ENCODE measurements at places on chromosomes 4 and X.

GRCh38 chrX:43969504-43970501 lies 3.4 kb downstream of the NDP start:
- DNase-seq, result no peak

DNA sequence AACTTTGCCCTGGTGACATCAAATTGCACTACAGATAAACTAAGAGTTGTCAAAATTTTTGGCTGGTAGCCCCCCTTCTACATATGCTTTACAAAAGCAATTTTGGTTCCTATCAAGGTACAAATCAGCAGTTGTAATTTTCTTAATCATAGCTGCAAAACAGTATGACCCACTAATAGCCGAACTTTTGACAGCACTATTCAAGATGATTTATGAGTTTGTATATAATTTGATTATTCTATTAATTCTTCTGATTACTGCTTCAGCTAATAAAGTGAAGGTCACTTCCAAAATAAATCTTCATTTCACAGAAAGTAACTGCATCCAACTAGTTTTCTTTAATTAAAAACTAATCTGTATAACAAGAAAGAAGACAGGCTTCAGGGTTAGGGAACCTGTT lies 119.6 kb downstream of the CHM start:
- DNase-seq, result no peak

DNA sequence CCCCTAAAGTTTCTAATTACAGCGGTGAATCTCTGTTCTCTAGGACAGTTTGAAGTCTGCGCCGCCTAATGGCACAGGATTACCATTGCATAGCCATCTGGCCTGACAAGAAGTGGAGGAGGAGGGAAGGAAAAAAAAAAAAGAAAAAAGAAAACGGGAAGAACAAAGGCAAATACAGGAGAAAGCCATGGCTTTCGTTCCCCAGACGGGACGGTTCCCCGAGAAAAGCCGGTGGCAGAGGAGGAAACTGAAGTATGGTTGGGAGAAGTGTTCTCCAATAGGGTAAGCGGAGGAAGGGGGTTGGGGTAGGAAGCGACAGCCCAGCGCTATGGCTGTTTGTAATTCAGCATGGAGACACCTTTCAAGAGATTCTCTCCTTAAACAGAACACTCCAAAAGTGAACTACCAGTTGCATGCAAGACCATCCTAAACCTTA lies 80.8 kb downstream of the HMGN5 start:
- DNase-seq, result peak; percentile 18

- no peak for DNase-seq
These were observed 28.5 kb upstream of the CRMP1 start for GRCh38 chr4:5921101-5921980.

- no peak for DNase-seq
These were observed 112.7 kb upstream of the DUSP21 start for GRCh38 chrX:44731160-44731559.

GRCh38 chr4:105057370-105058105 lies 89.1 kb upstream of the TET2 start:
- no peak for DNase-seq

GRCh38 chr4:141158219-141158618 lies 24.9 kb upstream of the RNF150 start:
- DNase-seq, result no peak

DNA sequence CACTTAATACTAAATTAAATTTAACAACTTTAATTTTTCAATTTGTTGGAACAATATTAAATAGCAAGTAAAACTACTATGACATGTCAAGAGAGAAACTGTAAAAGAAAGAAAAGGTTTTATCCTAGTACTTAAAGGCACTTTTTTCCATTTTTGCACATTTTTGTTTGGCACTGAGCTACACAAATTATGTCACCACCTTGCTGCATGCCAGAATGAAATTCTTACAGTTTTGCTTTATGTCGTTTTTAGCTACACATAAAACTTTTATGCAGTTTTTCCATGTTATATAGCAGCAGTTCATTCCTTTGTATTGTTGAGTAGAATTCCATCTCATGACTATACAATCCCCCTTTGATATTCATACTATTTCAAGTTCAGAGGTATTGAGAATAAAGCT lies 99.1 kb upstream of the RXFP1 start:
- no peak for DNase-seq

DNA sequence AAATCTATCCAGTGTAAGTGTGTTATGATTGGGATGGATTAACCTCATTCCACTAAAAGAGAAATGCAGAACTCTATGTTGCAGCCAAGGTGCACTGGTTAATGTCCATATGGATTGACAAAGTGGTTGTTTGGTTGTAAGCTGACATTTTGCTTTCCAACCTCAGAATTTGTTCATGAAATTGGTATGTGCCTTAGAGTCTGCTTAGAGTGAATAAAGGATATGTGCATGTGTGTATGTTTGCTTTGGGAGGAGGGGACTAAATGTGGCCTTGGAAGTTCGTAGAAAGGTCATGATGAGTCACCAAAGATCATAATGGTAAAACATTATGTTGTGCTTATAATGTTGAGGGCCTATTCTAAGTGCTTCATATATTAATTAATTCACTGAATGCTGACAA lies 44.1 kb upstream of the MBNL3 start:
- no peak for DNase-seq

DNA sequence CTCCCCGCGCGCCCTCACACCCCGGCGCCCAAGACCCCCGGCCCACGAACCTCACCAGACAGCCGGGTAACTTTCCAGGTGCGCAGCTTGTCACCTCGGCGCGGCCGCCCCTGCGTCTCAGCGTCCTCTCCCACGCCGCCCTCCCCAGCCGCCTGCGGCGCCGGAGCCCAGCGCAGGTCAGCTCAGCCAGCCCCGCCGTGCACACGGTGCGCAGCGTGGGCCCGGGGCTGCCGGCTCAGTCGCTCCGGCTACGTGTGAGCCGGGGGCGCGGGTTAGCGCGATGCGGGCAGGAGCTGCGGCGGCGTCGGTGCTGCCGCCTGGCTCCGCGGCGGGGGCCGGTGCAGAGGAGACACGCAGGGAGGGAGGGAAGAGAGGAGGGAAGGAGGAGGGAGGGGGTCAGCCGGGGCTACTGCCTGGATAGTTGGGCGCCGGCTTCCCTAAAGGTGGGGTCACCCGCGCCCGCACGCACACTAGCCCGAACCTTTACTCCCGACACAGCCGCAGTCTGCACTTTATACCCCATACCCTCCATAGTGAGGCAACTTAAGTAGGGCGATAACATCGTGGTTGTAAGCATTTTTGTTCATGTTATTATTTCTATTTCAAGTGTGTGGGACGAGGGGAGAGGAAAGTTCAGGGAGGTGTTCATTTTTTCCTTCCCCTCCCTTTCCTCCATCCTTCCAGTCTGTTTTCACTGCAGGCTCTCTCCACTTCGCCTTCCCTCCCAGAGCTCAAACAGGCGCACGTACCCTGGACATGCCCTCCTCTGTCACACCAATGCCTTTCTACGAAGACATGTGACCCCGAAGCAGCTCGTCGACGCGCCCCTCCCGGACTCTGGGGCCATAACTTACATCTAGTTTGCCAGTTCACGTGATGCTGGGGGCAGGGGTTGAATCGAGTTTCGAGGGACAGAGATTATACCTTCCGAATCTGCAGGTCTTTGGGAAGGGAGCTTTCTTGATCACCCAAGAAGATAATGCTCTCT lies at the start of gene PRKG2:
Gene PRKG2, minus strand, starts transcription at position 342 of the 988 bp plus-strand sequence. CDS start 10,175 bp downstream, outside the sequence.
- DNase-seq, result no peak

DNA sequence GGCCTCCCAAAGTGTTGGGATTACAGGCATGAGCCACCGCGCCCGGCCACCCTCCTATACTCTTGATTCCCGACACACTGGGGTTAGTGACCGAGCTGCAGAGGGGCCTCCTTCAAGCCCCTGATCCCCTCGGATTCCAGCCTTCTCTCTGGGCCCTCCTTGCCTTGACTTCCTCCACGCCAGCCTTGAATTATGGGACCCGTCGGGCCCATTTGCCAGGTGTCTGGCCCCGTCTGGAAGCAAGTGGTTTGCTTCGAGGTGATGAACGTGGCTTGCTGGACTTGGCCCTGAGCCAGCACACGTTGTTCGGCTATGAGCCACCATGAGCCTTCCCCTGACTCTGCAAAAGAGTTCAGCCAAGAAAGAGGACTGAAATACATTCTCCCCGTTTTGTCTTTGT lies 37.4 kb upstream of the GRPEL1 start:
- no peak for DNase-seq

DNA sequence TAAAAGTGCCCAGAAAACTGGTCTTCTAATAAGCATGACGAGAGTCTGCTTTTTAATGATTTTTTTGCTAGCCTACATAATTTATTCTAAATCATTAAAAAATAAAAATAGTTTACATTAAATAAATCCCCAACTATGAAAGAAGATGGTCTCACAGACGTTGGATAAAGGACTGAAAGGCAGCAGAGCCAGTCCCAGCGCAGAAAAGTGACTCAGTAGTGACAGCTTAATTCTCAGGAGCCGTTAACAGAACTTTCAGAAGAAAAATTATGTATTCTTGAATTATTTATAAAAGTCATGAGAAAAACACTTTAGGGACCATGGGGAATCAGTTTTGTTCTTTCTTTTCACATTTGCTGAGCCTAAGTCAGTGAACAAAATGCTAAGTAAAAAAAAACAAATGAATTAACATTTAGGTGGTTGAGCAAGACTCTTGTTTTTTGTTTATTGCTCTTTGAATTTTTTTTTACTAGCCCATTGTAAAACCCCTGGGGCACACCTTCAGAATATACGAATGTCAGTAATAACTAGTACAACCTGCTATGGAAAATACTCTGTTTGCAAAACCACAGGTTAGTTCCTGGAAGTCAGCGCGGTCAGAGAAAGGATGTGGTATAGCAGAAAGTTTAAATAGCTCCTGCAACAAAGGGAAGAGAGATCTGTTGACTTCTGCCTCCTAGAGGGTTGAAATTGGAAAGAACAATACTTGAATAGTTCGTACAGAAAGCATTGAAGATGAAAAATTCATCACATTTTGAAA lies 50.4 kb upstream of the CCDC160 start:
- DNase-seq, result peak; percentile 52

- no peak for DNase-seq
These were observed 42.7 kb upstream of the MGST2 start for GRCh38 chr4:139622901-139623381.

GRCh38 chr4:108683479-108683878 lies 33.1 kb downstream of the OSTC start:
- DNase-seq, result no peak

- DNase-seq, result no peak
These were observed 568.3 kb downstream of the ANKRD50 start for GRCh38 chr4:124144238-124144654.

DNA sequence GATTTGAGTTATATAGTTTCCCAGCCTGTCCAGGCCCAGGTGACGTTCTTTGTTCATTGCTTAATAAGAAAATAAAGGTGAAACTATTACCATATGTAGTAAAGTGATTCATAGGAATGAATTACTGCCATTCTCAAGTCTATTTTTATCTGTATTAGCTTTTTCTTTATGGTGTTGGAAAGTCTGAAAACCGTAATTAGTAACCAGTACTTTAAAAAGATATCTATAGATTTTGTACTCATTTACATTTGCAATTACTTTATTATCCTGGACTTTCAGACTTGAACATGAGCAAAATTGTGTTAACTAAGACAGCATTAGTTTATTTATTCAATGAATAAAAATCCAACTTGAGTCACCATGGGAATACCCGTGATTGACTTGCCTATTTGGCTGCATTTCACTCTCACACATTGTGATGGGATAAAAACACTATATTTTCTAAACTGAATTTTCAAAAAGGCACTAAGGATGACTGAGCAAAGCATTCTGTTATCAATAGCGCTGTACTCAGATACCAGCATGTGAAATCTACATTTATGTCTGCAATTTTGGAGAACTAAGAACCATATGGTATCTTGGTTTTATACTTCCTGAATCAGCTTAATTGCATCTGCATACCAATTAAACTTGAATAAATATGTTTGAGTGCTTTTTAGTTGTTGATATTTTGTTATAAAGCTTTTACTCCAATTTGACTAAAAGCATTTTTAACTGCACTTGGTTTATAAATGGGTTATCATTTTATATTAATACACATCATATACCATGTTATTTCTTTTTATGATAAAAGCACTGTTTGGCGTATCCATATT lies 154.6 kb downstream of the CCSER1 start:
- no peak for DNase-seq

DNA sequence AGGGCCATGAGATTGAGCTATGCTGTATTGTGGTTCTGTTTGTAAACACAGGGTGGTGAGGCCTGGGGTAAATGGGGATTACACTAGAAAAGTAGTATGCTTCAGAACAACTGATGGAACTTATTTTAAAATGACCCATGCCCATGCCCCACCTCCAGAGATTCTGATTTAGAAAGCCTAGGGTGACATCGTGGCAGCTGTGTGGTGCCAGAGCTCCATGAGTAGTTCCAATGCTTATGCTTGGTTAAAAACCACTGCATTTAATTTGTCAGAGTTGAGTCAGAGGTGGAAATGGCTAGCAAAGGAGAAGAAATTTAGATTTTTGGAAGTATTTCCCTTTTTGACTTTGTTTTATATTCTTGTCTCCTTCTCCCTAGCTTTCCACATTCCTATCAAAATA lies 63.4 kb upstream of the PDE5A start:
- no peak for DNase-seq

- DNase-seq, result no peak
These were observed 88.5 kb downstream of the FRAS1 start for GRCh38 chr4:78145622-78146021.

GRCh38 chr4:4461850-4462249 lies 74.9 kb downstream of the NSG1 start:
- peak; percentile 32 for DNase-seq

- no peak for DNase-seq
These were observed 276.0 kb downstream of the FBXW7 start for GRCh38 chr4:152259866-152260265.

DNA sequence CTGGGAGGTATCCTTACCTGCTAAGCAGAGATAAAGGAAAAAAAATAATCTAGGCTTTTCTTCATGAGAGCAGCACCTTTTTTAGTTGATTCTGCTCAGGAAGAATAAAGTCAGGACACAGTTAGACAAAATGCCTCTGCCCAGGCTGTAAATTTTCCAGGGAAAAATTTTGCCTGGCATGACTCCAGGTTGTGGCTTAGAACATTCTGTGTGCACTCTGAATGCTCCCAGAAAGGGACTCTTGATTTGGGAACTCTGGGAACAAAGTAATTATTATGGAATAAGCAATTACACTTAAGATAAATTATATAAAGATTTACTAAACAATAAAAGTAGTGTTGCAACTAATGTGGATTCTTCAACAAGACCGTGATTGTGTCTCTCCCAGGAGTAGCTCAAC lies 826.2 kb upstream of the TENM3 start:
- DNase-seq, result no peak

- no peak for DNase-seq
These were observed 22.5 kb upstream of the TCEAL4 start for GRCh38 chrX:103562801-103563200.

- DNase-seq, result no peak
These were observed 52.6 kb downstream of the CPZ start for GRCh38 chr4:8644966-8645752.

- DNase-seq, result no peak
These were observed 100.6 kb downstream of the LUZP4 start for GRCh38 chrX:115390078-115390477.

GRCh38 chr4:11799196-11799595 lies 370.5 kb upstream of the HS3ST1 start:
- DNase-seq, result no peak

Data from activated CD8-positive, alpha-beta memory T cell treated with anti-CD3 and anti-CD28 coated beads, Interleukin-2, amount 50 U/mL, for 4 hours (primary cell).